GM12864 (cell line): ENCODE measurements at places on chromosomes 1 and 21.

DNA sequence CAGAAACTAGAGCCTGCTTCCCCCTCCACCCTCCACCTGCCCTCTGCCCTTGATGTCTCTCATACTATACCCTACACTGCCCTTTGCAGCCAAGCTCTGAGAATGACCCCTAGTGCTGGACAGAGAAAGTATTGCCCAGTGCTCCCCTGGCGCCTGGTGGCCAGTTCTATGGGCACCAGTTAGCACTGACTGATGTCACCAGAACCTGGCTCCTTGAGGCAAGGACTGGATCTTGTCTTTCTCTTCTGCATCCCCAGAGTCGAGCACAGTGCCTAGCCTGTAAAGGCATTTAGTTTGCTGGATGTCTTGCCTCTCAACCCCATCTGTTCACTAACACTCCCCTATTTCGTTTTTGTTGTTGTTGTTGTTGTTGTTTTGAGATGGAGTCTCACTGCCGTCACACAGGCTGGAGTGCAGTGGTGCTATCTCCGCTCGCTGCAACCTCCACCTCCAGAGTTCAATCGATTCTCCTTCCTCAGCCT lies 5.9 kb downstream of the PHLDA3 start:
- no peak for DNase-seq

GRCh38 chr1:2463396-2463795 lies 12.7 kb upstream of the PLCH2 start:
- DNase-seq = no peak

DNA sequence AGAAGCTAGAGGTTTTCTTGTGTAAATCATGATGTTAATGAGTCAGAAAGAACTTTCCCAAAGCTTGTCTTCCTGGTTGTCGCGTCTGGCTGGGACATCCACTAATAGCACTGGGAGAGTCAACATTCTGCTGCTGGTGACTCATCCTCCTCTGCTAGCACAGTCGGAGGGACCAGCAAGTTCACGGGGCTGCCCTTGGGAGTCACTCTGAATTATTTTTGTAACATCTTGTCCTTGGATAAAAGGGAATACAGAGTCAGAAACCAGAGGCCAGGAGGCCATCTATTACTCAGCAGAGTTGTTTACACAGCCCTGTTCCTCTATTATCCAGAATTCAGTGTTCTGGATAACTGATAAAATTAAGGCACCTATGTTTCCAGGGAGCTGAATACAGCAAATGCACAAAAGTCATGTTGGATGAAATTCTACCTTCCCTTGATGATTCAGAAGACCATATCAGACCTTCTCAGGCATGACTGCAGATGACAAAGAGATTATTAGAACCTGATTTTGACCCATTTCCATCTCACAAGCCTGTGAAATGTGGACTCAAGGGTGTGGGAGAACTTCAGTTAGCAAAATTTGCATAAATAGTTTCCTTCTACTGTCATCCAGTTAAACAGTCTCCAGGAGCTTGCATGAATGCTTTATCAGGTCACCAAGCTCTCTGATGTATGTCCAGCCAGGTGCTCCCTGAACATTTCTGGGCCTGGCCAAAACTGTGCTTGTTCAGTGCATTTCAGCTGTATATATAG lies 68.1 kb downstream of the JAK1 start:
- DNase-seq = no peak

GRCh38 chr1:170224469-170224868 lies 78.7 kb downstream of the NTMT2 start:
- DNase-seq = no peak

- no peak for DNase-seq
These were observed 696.7 kb downstream of the PTPRU start for GRCh38 chr1:29933067-29933466.

DNA sequence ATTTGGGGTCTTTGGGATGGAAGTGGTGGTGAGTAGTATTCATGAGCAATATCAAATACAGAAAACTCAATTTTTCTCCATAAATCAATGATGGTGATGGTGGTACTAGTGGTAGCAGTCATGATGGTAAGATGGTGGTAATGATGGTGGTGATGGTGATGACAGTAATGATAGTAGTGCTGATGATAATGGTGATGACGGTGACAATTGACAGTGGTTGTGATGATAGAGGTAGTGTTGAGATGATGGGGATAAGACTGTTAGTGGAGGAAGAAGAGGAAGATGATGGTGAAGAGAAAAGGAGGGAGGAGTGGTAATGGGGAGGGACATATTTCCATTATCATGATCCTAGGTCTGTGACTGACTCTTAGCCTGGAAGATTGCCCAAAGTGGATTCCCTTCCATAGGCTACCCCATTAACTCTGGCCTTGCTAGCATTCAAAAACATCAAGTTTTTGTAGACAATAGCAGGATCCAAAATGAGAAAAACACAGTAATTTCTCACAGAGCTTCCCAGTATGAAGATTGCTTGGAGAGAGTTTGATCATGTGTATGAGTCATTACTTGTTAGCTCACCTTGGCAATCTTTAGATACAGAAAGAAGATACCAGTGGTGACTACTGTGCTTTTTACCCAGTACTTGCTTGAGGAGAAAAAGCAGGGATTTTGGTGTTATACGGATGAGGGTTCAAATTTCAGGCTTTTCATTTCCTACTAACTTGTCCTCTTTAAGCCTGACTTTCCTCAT lies 93.9 kb downstream of the ATP1A1 start:
- no peak for DNase-seq

DNA sequence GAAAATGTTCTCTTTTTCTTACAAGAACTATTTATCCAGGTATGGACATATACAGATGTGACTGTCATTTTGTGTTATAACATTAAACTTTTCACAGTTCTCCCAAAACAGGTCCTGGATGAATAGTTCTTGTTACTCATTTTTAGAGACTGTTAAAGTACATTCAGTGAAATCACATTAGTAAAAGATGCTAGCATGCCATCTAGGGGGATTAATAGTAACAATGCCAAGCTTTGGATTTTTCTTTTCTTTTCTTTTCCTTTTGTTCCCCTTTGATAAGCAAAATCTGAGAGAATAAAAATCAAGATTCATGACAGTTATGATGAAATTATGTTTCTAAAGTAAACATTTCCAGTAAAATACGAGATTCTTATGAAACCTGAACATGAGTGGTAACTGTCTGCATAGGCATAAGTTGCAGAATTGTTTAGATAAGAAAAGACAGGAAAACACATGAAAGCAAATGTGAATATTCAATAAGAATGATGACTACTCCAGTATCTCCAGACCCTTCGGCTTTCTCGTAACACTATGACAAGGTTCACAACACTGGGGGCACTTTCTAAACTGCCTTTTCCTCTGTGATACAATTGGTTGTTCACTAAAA lies 77.5 kb downstream of the TPR start:
- DNase-seq = no peak

DNA sequence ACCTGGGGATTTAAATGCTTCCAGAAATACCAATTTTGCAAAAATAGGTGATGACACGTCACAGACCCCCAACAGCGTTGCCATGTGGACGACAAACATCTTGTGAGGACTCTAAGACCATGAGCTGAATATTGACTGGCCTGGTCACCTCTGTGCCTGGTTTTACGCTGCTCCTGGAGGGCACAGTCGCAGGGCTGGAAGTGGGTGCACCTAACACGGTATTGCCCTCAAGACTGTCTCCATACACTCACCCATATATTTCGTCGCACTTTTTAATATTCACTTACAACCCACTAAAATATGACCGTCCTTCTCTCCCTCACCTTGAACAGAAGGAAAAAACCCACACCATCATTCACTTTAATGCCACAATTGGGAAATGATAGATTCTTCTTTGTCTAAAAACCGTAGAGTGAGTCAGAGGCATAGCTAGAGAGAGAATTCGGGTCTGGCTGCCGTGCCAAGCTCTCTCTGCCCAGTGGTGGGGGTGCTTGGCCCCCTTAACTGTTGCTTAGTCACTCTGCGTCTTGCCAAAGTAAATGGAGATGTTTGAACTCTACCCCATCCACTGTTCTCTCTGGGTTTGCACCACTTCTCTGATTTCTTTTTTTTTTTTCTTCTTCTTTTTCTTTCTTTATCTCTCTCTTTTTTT lies 40.8 kb upstream of the UTS2 start:
- no peak for DNase-seq

DNA sequence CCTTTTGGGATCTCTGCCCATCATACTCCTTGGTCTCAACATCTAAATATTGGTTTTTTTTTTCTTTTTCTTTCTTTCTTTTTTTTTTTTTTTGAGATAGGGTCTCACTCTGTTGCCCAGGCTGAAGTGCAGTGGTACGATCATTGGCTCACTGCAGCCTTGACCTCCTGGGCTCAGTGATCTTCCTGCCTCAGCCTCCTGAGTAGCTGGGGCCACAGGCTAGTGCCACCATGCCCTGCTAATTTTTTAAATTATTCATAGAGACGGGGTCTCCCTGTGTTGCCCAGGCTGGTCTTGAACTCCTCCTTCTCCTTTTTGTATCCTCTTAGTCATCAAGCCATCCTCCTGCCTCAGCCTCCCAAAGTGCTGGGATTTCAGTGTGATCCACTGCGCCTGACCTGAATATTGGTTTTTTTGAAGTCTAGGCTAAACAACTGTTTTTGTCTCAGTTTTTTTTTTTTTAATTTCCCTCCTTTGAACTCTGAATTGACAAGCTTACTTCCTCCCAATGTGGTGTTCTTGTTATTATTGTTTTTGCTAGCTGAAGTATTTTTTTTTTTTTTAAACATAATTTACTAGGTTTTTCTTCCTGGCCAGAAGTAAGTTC lies 30.9 kb downstream of the MAPKAPK2 start:
- no peak for DNase-seq

DNA sequence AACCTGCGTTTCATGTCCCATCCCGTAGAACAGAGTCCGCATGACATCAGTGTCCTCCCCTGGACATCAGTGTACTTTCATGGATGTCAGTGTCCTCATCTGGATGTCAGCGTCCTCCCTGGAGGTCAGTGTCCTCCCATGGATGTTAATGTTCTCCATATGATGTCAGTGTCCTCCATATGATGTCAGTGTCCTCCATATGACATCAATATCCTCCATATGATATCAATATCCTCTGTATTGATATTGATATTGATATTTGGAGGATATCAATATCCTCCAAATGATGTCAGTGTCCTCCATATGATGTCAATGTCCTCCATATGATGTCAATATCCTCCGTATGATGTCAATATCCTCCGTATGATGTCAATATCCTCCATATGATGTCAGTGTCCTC lies 284.9 kb downstream of the AJAP1 start:
- DNase-seq = no peak

GRCh38 chr1:36981126-36981525 lies 53.2 kb downstream of the GRIK3 start:
- DNase-seq = no peak

- DNase-seq = no peak
These were observed 3.9 kb downstream of the C1orf198 start for GRCh38 chr1:230864441-230864840.

GRCh38 chr1:75132812-75133619 lies 1.2 kb upstream of the LHX8 start:
- no peak for DNase-seq

GRCh38 chr1:102842606-102843005 lies 265.7 kb downstream of the COL11A1 start:
- no peak for DNase-seq

DNA sequence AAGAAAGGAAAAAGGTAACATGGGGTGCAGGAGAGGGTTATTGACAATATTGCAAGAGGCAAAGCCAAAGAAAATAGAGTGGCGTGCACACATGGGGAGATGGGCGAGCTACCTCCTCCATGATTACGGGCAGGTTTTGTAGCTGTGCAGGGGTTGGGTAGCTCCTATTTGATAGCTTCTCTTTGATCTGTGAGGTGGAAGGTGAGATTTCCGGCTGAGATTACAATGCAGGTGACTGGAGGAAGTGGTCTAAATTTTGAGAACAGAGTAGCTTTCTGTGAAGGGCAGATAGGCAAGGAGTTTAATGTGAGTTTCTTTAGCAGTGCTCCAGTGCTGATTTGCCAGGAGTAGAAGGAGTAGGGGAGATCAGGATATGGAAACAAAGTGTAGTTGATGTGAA lies 263.4 kb downstream of the PLA2G4A start:
- DNase-seq = no peak

DNA sequence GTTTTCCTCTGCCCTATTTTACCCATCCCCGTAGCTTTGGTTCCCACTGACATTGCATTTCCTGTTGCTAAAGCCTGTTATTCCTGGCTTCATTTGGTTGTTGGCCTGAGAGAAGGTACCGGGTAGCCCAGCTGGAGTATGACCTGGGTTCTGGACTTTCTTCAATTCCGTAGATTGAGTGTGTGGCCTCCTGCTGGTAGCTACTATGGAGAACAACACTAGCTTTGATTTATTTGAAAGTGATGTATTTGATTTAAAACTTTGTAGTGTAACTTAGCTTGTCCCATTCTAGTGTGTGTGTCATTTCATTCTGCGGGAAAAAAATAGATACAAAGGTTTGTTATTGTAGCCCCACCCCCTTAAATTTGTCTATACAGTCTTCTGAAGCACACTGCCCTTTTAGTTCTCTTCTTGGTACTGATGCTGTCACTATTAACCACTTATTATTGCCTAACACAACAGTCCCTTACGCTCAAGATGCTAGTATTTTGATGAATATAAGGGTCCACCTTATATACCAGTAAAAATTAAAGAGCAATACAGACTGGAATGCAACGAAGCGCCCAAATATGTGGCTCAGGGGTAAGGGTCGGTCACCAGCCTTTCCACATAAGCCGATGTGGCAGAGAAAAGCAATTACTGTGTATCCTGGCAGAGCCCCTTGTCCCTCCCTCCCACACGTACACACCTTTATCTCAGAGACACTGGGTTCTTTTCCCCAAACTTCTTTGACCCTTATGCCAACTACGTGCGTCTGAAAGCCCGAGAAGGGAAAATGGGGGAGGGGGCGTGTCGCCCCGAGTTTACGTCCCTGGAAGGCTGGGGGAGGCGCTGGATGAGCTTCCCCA lies 643 bp upstream of the MOV10 start:
- no peak for DNase-seq

DNA sequence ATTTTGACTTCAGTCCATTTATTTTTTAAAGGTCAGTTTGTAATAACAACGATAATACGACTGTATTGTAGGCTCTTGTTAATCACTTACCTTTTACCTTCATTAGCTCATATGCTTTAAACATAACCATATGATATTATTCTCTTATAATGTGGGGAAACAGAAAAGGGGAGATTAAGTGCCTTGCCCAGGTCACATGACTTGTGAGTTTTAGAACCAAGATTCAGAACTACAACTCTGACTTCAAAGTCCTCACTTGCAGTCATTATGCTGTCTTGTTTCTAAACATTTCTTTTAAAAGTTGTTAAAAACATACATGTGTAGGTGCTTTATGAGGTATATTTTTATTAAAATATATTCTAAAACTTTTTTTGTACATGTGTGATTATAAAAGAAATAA lies 41.1 kb downstream of the SUCO start:
- DNase-seq = no peak
